Stimulated activated CD4-positive, alpha-beta T cell treated with anti-CD3 and anti-CD28 coated beads, Interleukin-15, amount 100 ng/mL, for 48 hours (primary cell): ENCODE measurements at places on chromosomes 7 and 10.

- no peak for DNase-seq
Measured at GRCh38 chr7:154441811-154442210, 389.6 kb downstream of the DPP6 start.

- no peak for DNase-seq
Measured at GRCh38 chr10:131094527-131095312, 216.8 kb downstream of the TCERG1L start.

- DNase-seq, result no peak
Measured at GRCh38 chr10:100907175-100907574, 5.6 kb upstream of the SLF2 start.

GRCh38 chr7:41431671-41432070 is 271.2 kb downstream of the INHBA start:
- no peak for DNase-seq

DNA sequence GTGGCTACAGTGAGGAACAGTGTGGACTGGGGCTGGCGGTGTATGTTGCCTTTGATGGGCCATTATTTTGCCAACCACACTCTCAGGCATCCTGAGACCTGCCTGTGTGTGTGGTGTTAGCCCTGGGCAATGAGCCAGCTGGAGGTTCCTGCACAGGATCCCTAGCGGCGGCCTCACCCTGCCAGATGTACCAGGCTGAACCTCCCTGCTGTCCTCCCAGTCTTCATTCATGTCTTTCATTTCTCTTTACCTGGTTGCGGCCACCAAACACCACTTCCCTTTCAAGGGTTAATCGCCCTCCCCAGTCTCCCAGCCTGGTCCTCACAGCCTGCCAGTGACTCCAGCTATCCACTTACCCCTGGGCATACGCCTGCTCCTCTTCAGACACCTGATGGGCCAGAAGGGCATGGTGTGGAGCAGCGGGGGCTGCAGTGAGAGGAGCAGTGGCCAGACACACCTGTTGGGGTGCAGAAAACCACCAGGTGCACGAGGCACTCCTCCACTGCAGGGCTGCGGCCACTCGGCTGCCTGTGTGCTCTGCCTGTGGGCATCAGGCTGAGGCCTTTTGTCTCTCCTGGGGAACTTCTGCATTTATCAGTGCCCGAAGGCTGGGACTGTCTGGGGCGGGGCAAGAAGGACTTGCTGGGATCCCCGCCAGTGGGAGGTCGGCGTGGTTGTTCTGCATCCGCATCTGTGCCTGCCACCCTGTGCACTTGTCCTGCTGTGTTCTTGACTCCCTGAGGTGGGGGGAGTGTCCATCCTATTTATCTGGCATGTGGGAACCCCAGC is 111.6 kb downstream of the ARHGAP22 start:
- DNase-seq, result no peak
